ENCODE measurements at places on chromosomes 1 and 21. TPM values are rescaled to one million over a fixed set of nuclear protein-coding genes. Genes with fewer than 3 reads are reported as not detected.
A peak's percentile ranks its signal among the peaks of the same experiment; 100 is the strongest.

DNA sequence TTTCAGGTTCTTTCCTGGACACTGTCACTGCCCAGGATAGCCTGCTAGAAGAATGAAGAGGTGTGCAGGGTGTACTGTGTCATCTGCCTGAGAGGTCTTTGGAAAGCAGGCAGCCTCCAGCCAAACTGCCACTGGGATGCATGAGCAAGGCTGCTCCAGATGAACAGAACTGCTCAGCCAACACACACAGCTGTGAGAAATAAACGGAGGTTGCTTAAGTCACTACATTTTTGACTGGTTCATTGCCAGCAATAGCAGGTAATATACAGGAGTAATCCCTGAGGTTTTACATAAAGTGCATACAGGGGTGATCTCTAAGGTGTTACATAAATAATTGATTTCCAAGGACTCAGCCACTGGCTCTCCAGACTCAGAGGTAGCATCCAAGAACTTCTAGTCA is 516.9 kb downstream of the BRINP3 start:
- DNase-seq = no peak
- H3K4me1 ChIP-seq = no peaks in the 10 kb centered on the region
- H3K4me3 ChIP-seq = no peak overlapping the region
- no peak overlapping the region for H3K27ac ChIP-seq
- H3K36me3 ChIP-seq = no peaks in the 10 kb centered on the region
- H3K27me3 ChIP-seq = no peaks in the 10 kb centered on the region

- H3K27ac ChIP-seq = no peak overlapping the region
- no peaks in the 10 kb centered on the region for H3K4me1 ChIP-seq
- no peak for DNase-seq
- no peaks in the 10 kb centered on the region for H3K27me3 ChIP-seq
These were observed 707.2 kb upstream of the ADAMTS5 start for GRCh38 chr21:27674041-27674615.

The IGSF21 gene
- not detected for polyA plus RNA-seq

The CFHR5 gene
- not detected for polyA plus RNA-seq

GRCh38 chr1:245503548-245503947 is 348.8 kb downstream of the KIF26B start:
- peaks cover 4% of the 10 kb centered on the region for H3K27me3 ChIP-seq
- H3K27ac ChIP-seq = no peak overlapping the region
- H3K4me1 ChIP-seq = no peaks in the 10 kb centered on the region
- DNase-seq = no peak
- peaks cover 2% of the 10 kb centered on the region for H3K36me3 ChIP-seq

- no peaks in the 10 kb centered on the region for H3K36me3 ChIP-seq
- peaks cover 66% of the 10 kb centered on the region for H3K27me3 ChIP-seq
- peaks cover 18% of the 10 kb centered on the region for H3K4me1 ChIP-seq
- H3K4me3 ChIP-seq = no peak overlapping the region
- H3K27ac ChIP-seq = no peak overlapping the region
- no peak for DNase-seq
These were observed 15.7 kb downstream of the SERTAD4 start for GRCh38 chr1:210248341-210248740.

- no peak overlapping the region for H3K4me3 ChIP-seq
- H3K27me3 ChIP-seq = no peaks in the 10 kb centered on the region
- H3K36me3 ChIP-seq = no peaks in the 10 kb centered on the region
- H3K4me1 ChIP-seq = no peaks in the 10 kb centered on the region
- no peak overlapping the region for H3K27ac ChIP-seq
These were observed 97.1 kb downstream of the HLX start for GRCh38 chr1:220976390-220976789.

GRCh38 chr1:156622581-156623297 is 3.5 kb downstream of the HAPLN2 start:
- no peak for DNase-seq
- peaks cover 38% of the 10 kb centered on the region for H3K27me3 ChIP-seq
- no peak overlapping the region for H3K27ac ChIP-seq
- H3K36me3 ChIP-seq = no peaks in the 10 kb centered on the region
- peak overlapping the region; percentile 28 for H3K4me3 ChIP-seq

The MYOG gene
- not detected for polyA plus RNA-seq

- H3K27me3 ChIP-seq = peaks cover 10% of the 10 kb centered on the region
- no peaks in the 10 kb centered on the region for H3K36me3 ChIP-seq
- no peak overlapping the region for H3K27ac ChIP-seq
- H3K4me1 ChIP-seq = peaks cover 4% of the 10 kb centered on the region
These were observed 149.1 kb downstream of the GREM2 start for GRCh38 chr1:240462766-240463395.

The NBPF4 gene
- polyA plus RNA-seq = not detected

- no peak overlapping the region for H3K27ac ChIP-seq
- no peaks in the 10 kb centered on the region for H3K36me3 ChIP-seq
- no peaks in the 10 kb centered on the region for H3K4me1 ChIP-seq
- peaks cover 6% of the 10 kb centered on the region for H3K27me3 ChIP-seq
- no peak for DNase-seq
These were observed 139.1 kb upstream of the ZC3H11B start for GRCh38 chr1:219751870-219752507.

DNA sequence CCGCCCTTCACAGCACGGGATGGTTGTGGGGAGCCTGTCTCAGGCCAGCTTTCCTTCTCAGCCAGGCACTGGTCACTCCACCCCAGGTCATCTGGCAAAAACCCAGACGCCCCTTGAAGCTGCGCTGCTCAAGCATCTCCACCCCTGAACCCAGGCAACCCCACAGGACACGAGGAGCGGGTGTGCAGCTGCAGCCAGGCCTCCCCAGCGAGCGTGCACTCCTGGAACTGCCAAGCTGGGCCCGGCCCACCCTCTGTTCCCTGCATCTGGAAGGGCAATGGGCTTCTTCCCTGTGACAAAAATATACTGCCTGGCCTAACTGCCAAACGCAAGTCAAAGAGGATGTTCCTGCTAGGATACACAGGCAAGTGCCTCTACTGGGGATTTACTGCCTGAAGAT is 39.7 kb downstream of the SLC66A1 start:
- H3K4me3 ChIP-seq = no peak overlapping the region
- peaks cover 25% of the 10 kb centered on the region for H3K36me3 ChIP-seq
- no peak overlapping the region for H3K27ac ChIP-seq
- peaks cover 7% of the 10 kb centered on the region for H3K4me1 ChIP-seq
- H3K27me3 ChIP-seq = no peaks in the 10 kb centered on the region
- no peak for DNase-seq

The ATP1A4 gene
- polyA plus RNA-seq = not detected

DNA sequence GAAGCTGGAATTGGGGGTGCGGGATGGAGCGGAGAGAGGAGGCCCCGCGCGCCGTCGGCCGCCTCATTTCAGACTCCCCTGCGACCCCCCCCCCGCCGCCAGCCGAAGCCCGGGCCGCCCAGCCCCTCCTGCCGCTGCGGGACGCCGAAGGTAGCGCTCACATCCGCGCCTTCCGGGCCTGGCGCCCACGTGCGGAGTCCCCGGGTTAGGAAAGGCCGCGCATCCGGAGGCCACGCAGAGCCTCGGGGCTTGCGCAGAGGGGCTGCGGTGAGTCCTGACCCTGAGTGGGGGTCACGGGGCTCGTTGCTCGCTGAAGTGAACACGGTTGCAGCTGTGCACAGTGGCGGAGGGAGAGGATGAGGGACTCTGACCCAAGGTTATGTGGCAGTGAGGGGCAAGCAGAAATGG is 552 bp upstream of the ZNF496 start:
- H3K36me3 ChIP-seq = no peaks in the 10 kb centered on the region
- H3K27ac ChIP-seq = peak overlapping the region; percentile 76
- DNase-seq = peak; percentile 52
- peaks cover 76% of the 10 kb centered on the region for H3K4me1 ChIP-seq

GRCh38 chr1:29703596-29704370 is 467.5 kb downstream of the PTPRU start:
- no peaks in the 10 kb centered on the region for H3K36me3 ChIP-seq
- no peak for DNase-seq
- H3K4me3 ChIP-seq = no peak overlapping the region
- H3K27me3 ChIP-seq = peaks cover 34% of the 10 kb centered on the region
- no peak overlapping the region for H3K27ac ChIP-seq
- peaks cover 7% of the 10 kb centered on the region for H3K4me1 ChIP-seq

DNA sequence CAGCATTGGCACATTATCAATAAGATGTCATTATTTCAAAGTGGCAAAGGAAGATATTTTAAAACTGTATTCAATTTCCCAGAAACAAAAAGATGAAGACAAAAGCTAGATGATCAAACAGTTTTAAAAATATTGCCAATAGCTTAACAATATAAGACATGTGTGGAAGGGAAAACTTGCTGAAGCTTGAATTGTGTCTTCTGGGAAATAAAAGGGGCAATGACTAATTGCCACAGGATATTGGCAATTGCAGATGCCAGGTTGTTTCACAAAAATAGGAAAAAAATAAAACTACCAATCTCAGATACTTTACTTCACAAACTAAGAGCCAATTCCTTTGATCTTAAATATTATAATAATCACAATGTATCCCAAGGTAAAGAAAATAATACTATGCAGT is 679.8 kb upstream of the ADAMTS5 start:
- no peak overlapping the region for H3K27ac ChIP-seq
- no peak for DNase-seq
- H3K4me1 ChIP-seq = no peaks in the 10 kb centered on the region
- H3K36me3 ChIP-seq = no peaks in the 10 kb centered on the region
- no peak overlapping the region for H3K4me3 ChIP-seq

GRCh38 chr1:183674886-183675285 is 21.8 kb upstream of the APOBEC4 start:
- H3K36me3 ChIP-seq = peaks cover 6% of the 10 kb centered on the region
- DNase-seq = no peak
- H3K4me1 ChIP-seq = no peaks in the 10 kb centered on the region
- H3K27ac ChIP-seq = no peak overlapping the region

DNA sequence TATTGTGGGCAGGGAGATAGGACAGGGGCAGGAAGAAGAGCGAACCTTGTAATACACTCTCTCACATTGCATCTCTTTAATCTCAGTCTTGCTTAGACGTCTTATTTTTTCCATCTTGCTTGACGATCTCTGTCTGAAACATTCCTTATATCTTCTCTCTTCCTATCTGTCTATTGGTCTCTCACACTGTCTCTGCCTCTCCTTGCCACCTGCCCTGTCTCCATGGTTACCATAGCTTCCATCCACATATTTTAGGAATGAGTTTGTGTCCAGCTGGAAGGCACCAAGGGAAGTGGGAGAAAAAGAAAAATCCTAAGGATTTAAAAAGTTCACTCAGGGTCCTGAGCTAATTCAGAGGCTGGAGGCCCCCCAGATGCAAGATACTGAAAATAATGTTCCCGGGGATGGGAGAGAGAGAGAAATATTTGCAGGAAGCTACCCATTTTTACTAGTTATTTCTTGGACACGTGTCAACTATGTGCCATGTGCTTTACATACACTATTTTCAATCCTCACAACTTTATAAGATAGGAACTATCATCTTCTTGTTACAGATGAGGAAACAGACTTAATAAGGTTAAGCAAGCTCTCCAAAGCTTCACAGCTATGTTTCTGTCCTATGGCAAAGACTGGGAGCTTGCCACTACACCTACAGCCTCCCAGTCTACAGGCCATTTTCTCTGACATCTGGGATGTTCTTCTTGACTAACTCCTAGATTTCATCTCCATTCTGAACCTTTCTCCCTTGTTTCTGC is 933 bp downstream of the ANKRD34A start:
- peaks cover 76% of the 10 kb centered on the region for H3K4me1 ChIP-seq
- H3K36me3 ChIP-seq = peaks cover 13% of the 10 kb centered on the region
- H3K27ac ChIP-seq = peak overlapping the region; percentile 99
- no peaks in the 10 kb centered on the region for H3K27me3 ChIP-seq

The PRDM15 gene
- 2.4 TPM for polyA plus RNA-seq
